ENCODE measurements at places on chromosomes 6 and 20.
A peak's percentile ranks its signal among the peaks of the same experiment; 100 is the strongest.

GRCh38 chr20:2693286-2694007 is 867 bp downstream of the EBF4 start:
- peak; percentile 52 for DNase-seq

DNA sequence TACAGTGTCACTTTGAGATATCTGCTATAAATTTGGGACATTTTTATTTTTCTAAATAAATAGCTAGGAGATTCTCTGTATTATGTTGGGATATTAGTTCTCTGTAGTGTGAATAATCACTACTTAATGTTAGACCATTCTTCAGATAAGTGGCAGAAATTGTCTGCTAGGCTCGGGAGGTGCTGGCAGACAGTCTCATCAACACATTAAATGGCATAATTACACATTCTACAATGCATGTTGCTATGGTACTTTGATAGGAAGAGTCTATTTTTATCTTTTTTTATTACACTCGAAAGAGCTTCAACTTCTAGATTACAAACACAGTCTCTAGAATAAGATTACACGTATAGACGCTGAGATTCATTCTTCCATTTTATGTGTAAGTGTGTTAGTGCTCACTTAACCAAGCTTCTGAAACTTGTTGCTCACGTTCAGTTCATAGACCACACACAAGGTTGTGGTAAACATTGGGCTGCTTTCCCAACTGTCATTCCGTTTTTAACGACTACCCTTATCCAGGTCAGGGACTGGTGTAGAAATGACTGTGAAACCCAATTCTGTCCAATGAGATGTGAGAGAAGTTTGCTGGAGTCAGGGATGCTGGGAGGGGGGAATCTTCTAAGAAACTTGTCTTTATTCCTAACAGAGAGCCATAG is 78.6 kb downstream of the TPBG start:
- no peak for DNase-seq

GRCh38 chr20:62357187-62357667 is 9.9 kb downstream of the LAMA5 start:
- DNase-seq, result no peak

DNA sequence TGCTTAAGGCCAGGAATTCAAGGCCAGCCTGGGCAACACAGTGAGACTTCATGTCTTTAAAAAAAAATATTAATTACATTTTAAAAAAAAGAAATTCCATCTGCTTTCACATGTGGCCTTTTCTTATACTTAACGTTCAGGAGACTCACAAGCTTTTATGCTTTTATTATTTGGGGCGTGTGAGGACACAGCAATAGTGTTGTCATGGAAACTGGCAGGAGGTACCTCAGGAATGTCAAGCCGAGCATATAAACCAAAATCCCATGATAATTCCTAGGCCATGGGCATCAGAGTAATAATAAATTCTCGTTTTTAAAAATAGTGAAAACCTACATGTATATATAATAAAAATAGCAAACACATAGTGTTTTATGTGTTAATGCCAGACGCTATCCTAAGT is 89.8 kb downstream of the IYD start:
- DNase-seq, result no peak
